ENCODE measurements at places on chromosomes 6 and 20.

DNA sequence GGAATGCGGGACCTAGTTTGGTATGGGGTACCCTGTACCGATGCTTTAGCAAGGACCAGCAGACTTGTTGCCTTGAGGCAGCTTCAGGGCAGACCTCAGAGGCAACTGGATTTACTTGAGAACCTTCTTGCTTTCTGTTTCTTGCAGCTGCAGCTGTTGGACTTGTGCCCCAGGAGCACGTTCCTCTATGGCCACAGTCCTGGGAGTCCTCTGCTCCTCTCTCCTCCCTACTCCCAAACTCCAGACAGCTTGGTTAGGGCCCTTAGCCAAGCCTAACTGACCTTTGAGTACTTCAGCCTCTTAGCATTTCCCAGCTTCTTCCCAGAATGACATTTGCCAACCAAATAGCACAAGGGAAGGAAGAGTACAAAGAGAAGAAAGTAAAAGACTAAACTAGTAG lies 34.7 kb downstream of the GHRH start:
- no peak for DNase-seq

DNA sequence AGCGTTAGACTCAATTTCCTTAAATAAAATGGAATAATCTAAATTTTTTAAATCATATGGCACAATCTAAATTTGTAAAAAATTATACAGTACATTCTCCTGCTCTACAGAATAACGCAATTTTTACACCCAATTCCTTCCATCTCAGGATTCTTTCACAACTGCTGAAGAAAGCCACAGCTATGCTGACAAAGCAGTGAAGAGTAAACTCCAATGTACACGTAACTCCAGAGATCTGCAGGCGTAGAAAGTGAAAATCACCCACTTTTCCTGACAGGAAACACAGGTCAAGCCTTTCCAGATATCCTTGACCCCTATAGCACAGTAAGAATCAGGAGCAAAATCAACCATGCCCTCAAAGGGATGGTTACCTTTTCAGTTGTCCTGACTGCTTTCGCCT lies 27.4 kb downstream of the EPHA7 start:
- DNase-seq = no peak

GRCh38 chr20:5718896-5719595 lies 31.2 kb upstream of the SHLD1 start:
- no peak for DNase-seq

DNA sequence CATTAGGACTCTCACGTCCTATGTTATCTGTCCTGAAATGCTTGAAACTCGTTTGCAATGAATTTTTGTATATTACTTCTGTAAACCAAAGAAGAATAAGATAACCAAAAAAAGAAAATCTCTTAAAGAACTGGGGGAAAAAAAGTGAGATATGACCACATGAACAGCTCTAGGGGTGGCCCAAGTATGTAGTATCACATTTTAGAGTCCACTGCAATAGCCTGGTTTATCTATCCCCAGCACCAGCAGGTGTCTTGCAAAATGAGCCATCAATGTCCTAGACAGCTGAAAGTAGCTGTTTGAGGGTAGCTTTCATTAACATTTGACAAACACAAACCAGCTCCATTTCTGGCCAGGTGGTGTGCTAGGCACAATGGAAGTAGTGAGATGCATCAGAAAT lies 102.8 kb downstream of the PXDC1 start:
- no peak for DNase-seq

- no peak for DNase-seq
Measured at GRCh38 chr20:45576995-45577394, 2.1 kb downstream of the WFDC8 start.

- no peak for DNase-seq
Measured at GRCh38 chr20:42959996-42960395, 229.7 kb downstream of the PTPRT start.

DNA sequence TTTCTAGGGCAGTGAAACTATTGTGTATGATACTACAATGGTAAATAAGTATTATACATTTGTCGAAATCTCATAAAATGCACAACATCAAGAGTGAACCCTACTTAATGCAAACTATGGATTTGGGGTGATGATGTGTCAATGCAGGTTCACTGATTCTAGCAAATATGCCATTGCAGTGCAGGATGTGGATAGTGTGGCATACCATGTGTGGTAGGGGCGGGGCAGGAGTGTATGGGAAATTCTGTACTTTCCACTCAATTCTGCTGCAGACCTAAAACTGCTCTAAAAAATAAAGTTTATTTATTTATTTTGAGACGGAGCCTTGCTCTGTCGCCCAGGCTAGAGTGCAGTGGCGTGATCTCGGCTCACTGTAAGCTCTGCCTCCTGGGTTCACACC lies 44.3 kb downstream of the ABHD12 start:
- no peak for DNase-seq

DNA sequence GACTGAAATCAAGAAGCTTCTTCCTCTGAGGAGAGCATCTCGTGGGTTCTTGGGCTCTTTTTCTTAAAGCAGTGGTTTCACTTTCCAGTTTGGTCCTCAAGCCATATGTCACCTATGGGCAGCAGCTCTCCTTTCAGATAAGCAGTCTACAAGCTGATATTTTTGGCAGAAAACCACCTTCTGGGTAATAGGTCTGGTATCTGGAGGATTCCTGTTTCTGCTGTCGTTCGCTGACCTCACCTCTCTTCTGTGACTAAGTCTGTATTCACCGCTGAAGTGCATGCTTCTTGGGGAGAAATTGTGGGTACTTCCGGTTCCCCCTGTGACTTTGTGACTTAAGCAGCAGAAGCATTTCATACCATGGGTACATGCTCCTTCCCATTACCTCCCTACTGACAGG lies 193.6 kb downstream of the EDN1 start:
- no peak for DNase-seq

GRCh38 chr20:2688041-2688591 lies 4.5 kb upstream of the EBF4 start:
- peak; percentile 74 for DNase-seq

Data from stimulated activated CD4-positive, alpha-beta T cell treated with anti-CD3 and anti-CD28 coated beads, Interleukin-15, amount 100 ng/mL, for 48 hours (primary cell).